Fibroblast of skin of back (primary cell): ENCODE measurements at places on chromosomes 12 and 14.
A peak's percentile ranks its signal among the peaks of the same experiment; 100 is the strongest.

DNA sequence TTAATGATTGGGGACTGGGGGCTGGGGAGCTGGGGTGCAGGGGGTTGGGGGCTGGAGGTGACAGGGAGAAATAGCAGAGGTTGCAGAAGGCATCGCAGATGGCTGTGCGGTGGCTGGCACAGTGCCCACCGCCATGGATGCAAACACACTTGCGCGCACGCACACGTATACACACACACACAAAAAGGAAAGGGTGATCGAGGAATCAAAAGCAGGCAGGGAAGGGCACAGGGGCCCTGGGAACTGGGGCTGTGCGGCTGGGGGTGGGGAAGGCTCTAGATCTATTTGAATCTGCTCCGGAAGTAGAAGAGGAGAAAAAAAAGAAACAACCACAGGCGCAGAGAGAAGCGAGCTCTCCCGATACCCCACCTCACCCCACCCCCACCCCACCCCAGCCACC is 39.4 kb downstream of the ZFHX2 start:
- no peak for DNase-seq

- DNase-seq, result no peak
Measured at GRCh38 chr12:24328261-24328660, 378.8 kb upstream of the SOX5 start.

GRCh38 chr14:94307410-94307992 is 14.4 kb upstream of the SERPINA10 start:
- peak; percentile 12 for DNase-seq

GRCh38 chr14:69152181-69152901 is 578 bp downstream of the DCAF5 start:
- peak; percentile 54 for DNase-seq

DNA sequence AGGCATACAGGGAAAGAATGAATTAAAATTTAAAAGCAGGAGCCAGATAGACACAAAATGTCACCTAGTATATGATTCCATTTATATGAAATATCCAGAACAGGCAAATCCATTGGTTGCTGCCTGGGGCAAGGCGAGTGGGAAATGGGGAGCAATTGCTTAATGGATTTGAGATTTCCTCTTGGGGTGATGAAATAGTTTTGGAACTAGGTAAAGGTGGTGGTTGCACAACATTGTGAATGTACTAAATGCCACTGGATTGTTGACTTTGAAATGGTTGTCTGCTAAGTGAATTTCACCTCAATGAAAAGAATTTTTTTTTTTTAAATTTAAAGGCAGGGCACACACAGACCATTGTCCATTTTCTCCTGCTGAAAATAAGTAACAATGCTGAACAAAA is 61.9 kb downstream of the ABCC9 start:
- no peak for DNase-seq

- DNase-seq, result no peak
Measured at GRCh38 chr12:114220311-114220710, 185.6 kb downstream of the TBX5 start.

- DNase-seq, result no peak
Measured at GRCh38 chr14:67908052-67908754, 88.6 kb downstream of the RAD51B start.

- no peak for DNase-seq
Measured at GRCh38 chr14:45144658-45145057, 8.9 kb downstream of the FANCM start.

GRCh38 chr14:31510222-31510621 is 22.4 kb upstream of the GPR33 start:
- peak; percentile 19 for DNase-seq

GRCh38 chr12:32148372-32148771 is 41.7 kb downstream of the BICD1 start:
- DNase-seq, result peak; percentile 39

DNA sequence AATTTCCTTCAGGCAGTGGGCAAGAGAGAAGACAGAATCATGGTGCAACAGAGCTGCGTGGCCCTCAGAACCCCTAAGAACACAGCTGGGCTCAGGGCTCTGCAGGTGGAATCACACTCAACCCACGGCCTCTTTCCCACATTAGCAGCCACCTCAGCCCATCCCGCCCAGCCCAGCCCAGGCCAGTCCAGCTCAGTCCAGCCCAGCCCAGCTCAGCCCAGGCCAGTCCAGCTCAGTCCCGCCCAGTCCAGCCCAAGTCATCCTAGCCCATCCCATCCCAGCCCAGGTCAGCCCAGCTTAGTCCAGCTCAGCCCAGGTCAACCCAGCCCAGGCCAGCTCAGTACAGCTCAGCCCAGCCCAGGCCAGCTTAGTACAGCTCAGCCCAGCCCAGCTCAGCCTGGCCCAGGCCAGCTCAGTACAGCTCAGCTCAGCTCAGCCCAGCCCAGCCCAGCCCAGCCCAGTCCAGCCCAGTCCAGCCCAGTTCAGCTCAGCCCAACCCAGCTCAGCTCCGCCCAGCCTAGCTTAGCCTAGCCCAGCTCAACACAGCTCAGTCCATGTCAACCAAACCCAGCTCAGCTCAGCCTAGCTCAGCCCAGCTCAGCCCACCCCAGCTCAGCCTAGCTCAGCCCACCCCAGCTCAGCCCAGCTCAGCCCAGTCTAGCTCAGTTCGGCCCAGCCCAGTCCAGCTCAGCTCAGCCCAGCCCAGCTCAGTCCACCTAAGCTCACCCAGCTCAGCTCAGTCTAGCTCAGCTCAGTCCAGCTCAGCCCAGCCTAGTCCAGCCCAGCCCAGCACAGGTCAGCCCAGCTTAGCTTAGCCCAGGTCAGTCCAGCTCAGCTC is 183.1 kb downstream of the TMEM121 start:
- DNase-seq, result no peak

GRCh38 chr14:33404054-33404453 is 465.4 kb downstream of the NPAS3 start:
- peak; percentile 87 for DNase-seq

DNA sequence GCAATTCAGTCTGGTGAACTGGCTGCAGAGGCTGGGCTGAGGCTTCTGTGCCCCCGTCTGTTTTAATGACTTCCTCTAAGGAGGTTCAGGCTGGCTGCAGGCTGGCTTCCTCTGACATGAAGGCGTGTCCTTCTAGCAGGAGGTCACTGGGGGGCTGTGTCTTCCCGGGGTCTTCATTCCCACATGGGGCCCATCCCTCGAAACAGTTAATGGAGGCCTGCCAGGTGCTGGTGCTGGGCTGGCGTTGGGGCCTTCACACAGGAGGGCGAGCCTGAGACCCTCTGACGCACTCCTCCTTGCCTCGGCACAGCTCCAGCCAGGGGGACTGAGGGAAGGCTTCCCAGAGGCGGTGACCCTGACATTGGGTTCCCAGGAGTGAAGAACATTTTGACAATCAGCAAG is 57.7 kb upstream of the DLK1 start:
- DNase-seq, result no peak

DNA sequence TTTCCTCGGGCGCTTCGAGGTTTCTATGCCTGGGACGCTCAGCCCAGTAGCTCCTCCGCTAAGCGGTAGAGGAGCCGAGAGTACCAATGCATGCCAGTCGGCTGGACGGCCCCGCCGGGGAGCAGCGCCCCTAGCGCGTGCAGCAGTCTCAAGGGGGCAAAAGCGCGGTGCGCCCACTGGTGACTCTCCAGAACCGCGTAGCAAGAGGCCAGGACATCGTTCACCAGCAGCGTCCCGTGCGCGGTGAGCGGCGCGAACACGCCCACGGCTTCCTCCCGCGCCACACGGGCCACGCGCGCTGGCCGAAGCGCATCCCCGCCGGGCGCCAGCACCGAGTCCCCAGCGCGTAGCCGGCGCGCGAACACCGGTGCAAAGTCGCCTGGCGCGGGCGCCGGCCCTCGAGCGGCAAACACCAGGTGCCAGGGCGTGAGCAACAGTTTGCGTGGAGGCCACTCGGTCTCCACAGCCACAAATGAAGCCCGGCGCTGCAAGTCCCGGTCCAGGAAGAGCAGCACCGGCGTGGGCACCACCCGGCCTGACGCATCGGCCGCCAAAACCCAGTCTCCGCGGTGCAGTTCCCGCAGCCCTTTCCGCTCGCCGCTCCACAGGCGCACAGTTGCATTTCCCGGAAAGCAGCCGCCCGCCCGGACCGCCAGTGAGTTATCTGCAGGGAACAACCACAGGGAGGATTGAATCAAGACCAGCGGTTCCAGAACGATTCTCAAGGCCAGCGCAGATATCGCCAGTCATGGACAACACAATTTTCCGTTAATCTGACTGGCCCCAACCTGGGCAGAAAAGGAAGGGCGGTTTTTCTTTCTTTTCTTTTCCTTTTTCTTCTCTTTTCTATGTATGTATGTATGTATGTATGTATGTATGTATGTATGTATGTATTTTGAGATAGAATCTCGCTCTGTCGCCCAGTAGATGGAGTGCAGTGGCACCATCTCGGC is 4.5 kb downstream of the DHH start:
- peak; percentile 49 for DNase-seq

- no peak for DNase-seq
Measured at GRCh38 chr14:105495990-105496830, 5.2 kb downstream of the TEDC1 start.

- no peak for DNase-seq
Measured at GRCh38 chr12:14575585-14575984, 7.9 kb upstream of the PLBD1 start.

GRCh38 chr14:54928216-54928615 is 25.6 kb upstream of the GCH1 start:
- no peak for DNase-seq

GRCh38 chr12:92185052-92185451 is 39.4 kb upstream of the BTG1 start:
- no peak for DNase-seq

GRCh38 chr14:35532783-35533356 is 1.1 kb upstream of the INSM2 start:
- DNase-seq, result no peak

DNA sequence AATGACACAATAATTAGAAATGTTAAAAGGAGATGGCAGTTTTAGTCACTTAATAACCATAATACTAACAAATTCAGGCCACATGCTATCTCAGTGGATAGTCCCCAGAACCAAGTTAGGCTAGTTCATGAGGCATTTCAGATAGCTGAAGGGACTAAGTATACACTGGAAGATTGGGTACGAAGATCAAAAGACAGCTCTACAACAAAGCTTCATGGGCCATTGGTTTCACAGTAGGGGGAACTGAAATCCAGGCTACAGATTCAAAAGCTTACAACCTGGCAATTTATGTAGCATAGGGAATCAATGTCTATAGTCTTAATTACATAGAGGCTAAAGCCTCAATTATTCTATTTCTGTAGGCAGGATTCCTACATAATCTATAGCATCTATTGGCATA is 343.0 kb downstream of the RGS6 start:
- DNase-seq, result no peak
